B cell (primary cell): ENCODE measurements at places on chromosomes 11 and 22. TPM values are rescaled to one million over a fixed set of nuclear protein-coding genes. Genes with fewer than 3 reads are reported as not detected.

USP2 gene
- not detected in 2 replicates for total RNA-seq

OR10A2 gene
- not detected in 2 replicates for total RNA-seq

XNDC1N gene
- total RNA-seq: 33.2 and 34.2 TPM in 2 replicates

FAT3 gene
- not detected in 2 replicates for total RNA-seq

HTR3B gene
- not detected in 2 replicates for total RNA-seq

KDM4D gene
- total RNA-seq: 0.44 and 0.73 TPM in 2 replicates

KRTAP5-8 gene
- 0.49 TPM in 1 of 2 replicates, not detected in the other for total RNA-seq

POLD3 gene
- 13.5 and 17.6 TPM in 2 replicates for total RNA-seq

WNT7B gene
- total RNA-seq: 0.17 and 0.22 TPM in 2 replicates

TST gene
- total RNA-seq: 5.9 and 6.2 TPM in 2 replicates

CDPF1 gene
- total RNA-seq: 9.8 TPM in 2 replicates

KCNK7 gene
- 3.5 and 3.9 TPM in 2 replicates for total RNA-seq

CATSPER1 gene
- not detected in 2 replicates for total RNA-seq

PDHX gene
- 25.8 and 35.4 TPM in 2 replicates for total RNA-seq

AMOTL1 gene
- 0.30 and 0.75 TPM in 2 replicates for total RNA-seq

MPZL3 gene
- total RNA-seq: 4.2 and 4.9 TPM in 2 replicates

MUC5B gene
- not detected in 2 replicates for total RNA-seq
